ENCODE measurements at places on chromosomes 11 and 22. TPM values are rescaled to one million over a fixed set of nuclear protein-coding genes. Genes with fewer than 3 reads are reported as not detected.
A peak's percentile ranks its signal among the peaks of the same experiment; 100 is the strongest.

Gene IGLL1
- not detected for total RNA-seq

Gene VWCE
- 17.7 TPM for total RNA-seq

Gene AGBL2
- total RNA-seq, result 1.4 TPM

Gene KCNE3
- 0.31 TPM for total RNA-seq

Gene DCDC1
- 1.0 TPM for total RNA-seq

Gene CD248
- total RNA-seq, result 50.9 TPM

Gene EXPH5
- total RNA-seq, result 7.9 TPM

Gene KRTAP5-1
- not detected for total RNA-seq

Gene C11orf21
- not detected for total RNA-seq

DNA sequence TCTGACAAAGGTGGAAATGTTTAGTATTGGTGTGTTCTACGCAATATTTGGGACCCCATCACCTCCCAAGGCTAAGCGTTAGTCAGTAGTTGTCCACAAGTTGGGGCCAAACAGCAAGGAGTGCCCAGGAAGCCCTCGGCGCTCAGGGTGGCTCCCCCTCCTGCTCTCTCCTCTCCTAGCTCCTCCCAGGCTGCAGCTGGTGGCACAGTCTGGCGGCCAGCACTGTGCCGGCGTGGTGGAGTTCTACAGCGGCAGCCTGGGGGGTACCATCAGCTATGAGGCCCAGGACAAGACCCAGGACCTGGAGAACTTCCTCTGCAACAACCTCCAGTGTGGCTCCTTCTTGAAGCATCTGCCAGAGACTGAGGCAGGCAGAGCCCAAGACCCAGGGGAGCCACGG lies 16.8 kb downstream of the CD5 start:
- no peak overlapping the region for H3K27ac ChIP-seq
- no peaks in the 10 kb centered on the region for H3K36me3 ChIP-seq
- peaks cover 4% of the 10 kb centered on the region for H3K27me3 ChIP-seq
- H3K4me3 ChIP-seq, result no peak overlapping the region
- DNase-seq, result no peak
- no peaks in the 10 kb centered on the region for H3K4me1 ChIP-seq

DNA sequence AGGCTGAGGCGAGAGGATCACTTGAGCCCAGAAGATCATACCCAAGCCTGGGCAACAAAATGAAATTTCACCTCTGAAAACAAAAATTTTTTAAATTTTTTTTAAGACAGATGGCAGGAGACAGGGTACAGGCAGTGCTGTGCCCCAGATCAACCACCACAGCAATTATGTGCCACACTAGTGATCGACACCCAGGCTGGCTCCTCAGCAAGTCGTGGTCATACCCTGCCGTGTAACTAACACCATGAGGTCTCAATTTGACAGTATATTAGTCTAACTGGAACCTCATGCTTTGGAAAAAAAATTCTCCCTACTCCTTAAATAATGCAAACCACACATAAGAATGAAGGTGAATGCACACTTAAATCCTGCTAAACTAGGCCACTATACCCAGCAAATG lies 8.3 kb downstream of the SF3A1 start:
- no peaks in the 10 kb centered on the region for H3K4me1 ChIP-seq
- no peak overlapping the region for H3K4me3 ChIP-seq
- no peak for DNase-seq

DNA sequence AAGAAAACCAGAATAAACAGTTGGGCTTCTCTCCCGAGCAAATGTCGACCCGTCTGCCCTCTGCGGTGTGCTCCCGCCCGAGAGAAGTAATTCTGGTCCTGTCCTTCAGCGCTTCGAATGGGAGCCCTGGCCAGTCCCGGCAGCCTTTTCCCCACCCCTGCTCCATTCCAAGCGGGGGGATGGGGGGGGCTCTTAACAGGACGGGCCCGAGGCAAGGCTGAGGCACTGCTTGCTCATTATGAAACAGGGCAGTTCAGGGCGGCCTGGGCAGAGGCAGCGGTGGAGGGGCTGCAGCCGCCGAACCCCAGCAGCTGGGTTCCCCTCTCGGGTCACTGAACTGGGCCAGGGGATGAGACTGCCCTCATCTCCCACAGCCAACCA lies 9.1 kb downstream of the BACE1-AS start:
- no peak overlapping the region for H3K4me3 ChIP-seq
- H3K27me3 ChIP-seq, result no peaks in the 10 kb centered on the region
- H3K4me1 ChIP-seq, result peaks cover 15% of the 10 kb centered on the region
- no peak overlapping the region for H3K27ac ChIP-seq

DNA sequence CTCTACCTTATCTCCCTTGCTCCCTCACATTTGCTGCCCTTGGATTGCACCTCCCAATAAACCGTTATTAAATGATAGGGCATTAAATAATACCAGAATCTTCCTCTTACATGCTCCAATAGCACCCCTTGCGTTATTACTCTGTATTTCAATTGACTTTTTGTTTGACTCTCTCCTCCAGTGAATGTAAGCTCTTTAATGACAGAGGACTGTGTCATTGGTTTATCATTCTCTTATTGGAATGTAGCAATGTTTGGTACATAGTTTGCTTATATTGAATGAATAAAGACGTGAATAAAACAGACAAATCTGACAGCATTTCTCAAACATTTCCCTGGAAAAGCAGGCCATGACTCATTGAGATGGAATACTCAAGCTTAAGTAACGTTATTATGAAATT lies 8.7 kb upstream of the MPEG1 start:
- no peaks in the 10 kb centered on the region for H3K4me1 ChIP-seq
- DNase-seq, result no peak
- H3K36me3 ChIP-seq, result no peaks in the 10 kb centered on the region
- no peak overlapping the region for H3K4me3 ChIP-seq
- no peak overlapping the region for H3K27ac ChIP-seq

DNA sequence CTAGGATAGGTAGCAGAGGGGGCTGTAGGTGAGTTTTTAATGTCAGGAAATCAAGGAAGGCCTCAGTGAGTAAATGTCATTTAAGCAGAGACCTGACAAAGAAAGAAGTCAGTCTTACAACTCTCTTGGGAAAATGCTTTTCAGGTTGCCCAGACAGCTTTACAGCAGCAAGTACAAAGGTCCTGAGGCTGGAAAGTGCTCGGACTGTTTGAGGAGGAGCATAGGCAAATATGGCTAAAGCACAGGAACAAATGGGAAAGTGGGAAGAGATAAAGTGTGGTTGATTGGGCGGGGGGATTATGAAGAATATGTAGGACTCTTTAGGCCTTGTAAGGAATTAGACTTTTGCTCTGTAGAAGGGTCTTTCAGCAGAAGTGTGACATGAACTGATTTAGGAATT lies 125.4 kb downstream of the ARHGAP42 start:
- no peak for DNase-seq
- no peak overlapping the region for H3K4me3 ChIP-seq
- H3K4me1 ChIP-seq, result peaks cover 28% of the 10 kb centered on the region
- no peaks in the 10 kb centered on the region for H3K36me3 ChIP-seq
- H3K27ac ChIP-seq, result no peak overlapping the region

DNA sequence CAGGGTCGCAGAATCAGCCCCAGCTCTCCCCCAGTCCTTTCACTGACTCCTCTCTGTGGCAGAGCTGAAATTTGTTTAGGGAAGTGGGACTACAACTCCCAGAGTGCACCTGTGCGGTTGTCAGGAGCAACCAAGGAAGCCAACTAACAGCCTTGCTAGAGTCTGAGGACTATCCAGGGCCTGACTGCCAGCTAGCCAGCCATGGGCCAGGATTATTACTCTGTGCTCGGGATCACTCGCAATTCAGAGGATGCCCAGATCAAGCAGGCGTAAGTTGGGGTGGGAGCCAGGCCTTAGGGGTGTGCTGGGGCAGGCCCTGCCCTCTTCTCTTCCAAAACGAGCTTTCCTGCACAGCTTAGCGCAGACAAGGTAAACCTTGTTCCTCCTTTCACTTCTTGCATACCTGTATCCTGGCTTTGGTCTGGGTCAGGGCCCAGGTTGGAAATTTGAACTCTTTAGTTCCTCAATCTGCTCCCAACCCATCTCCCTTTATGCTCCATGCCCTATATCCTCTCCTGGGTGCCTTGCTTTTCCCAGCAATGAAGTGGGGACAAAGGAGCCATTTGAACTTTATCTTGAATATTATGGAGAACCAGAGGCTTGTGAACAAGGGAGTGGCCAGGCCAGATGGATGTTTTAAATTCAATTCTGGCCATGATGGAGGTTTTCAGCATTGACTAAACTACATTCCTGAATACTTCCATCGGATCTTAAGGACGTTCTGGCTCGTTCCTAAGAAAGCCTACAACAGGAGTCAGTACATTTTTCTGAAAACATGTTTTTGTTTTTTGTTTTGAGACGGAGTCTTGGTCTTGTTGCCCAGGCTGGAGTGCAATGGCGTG lies at the start of gene DNAJB13:
Gene DNAJB13, plus strand, starts transcription at position 158 of the 842 bp plus-strand sequence. Its CDS starts 44 bp downstream, at position 202.
- peak; percentile 41 for DNase-seq
- H3K4me3 ChIP-seq, result no peak within 1 kb of the TSS
- peaks cover 3% of the 10 kb centered on the region for H3K4me1 ChIP-seq
- no peak within 1 kb of the TSS for H3K27ac ChIP-seq
- H3K36me3 ChIP-seq, result no peaks in the 10 kb centered on the region
- no peaks in the 10 kb centered on the region for H3K27me3 ChIP-seq

- no peak overlapping the region for H3K4me3 ChIP-seq
- H3K4me1 ChIP-seq, result no peaks in the 10 kb centered on the region
- H3K27me3 ChIP-seq, result no peaks in the 10 kb centered on the region
- no peaks in the 10 kb centered on the region for H3K36me3 ChIP-seq
- no peak for DNase-seq
Measured at GRCh38 chr11:60265373-60266214, 14.9 kb upstream of the MS4A4A start.

- H3K27me3 ChIP-seq, result no peaks in the 10 kb centered on the region
- H3K27ac ChIP-seq, result peak overlapping the region; percentile 89
- H3K4me3 ChIP-seq, result peak overlapping the region; percentile 20
- peak; percentile 86 for DNase-seq
- peaks cover 59% of the 10 kb centered on the region for H3K4me1 ChIP-seq
Measured at GRCh38 chr11:122207921-122208764, 92.1 kb upstream of the BLID start.

- H3K4me1 ChIP-seq, result no peaks in the 10 kb centered on the region
- H3K4me3 ChIP-seq, result no peak overlapping the region
- no peak overlapping the region for H3K27ac ChIP-seq
- H3K36me3 ChIP-seq, result no peaks in the 10 kb centered on the region
- H3K27me3 ChIP-seq, result no peaks in the 10 kb centered on the region
- no peak for DNase-seq
Measured at GRCh38 chr22:42565956-42566355, 12.2 kb downstream of the SERHL2 start.

DNA sequence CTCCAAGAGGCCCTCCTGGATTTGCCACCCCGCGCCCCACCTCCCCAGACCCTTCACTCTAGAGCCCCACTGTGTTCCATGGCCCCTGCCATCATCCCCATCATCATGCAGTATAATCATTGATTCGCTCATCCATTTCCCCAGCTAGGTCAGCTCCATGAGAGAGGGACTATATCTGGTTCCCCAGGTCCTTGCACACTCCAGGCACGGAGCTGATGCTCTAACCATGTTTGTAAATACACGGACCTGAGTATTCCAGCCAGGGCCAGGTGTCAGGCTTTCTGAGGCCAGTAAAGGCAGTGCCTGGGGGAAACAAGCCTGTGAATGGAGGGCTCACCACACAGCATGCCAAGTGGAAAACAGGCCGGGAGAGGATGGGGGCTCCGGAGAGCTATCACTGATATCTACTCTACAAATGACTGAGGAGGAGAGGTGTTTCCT lies 27.1 kb upstream of the OAF start:
- H3K36me3 ChIP-seq, result no peaks in the 10 kb centered on the region
- no peak overlapping the region for H3K4me3 ChIP-seq
- DNase-seq, result no peak
- H3K27me3 ChIP-seq, result peaks cover 6% of the 10 kb centered on the region
- no peak overlapping the region for H3K27ac ChIP-seq
- H3K4me1 ChIP-seq, result peaks cover 18% of the 10 kb centered on the region

- no peak for DNase-seq
- H3K4me1 ChIP-seq, result peaks cover 27% of the 10 kb centered on the region
- H3K4me3 ChIP-seq, result no peak overlapping the region
- H3K27me3 ChIP-seq, result no peaks in the 10 kb centered on the region
Measured at GRCh38 chr22:37225481-37225880, 13.2 kb upstream of the SSTR3 start.

DNA sequence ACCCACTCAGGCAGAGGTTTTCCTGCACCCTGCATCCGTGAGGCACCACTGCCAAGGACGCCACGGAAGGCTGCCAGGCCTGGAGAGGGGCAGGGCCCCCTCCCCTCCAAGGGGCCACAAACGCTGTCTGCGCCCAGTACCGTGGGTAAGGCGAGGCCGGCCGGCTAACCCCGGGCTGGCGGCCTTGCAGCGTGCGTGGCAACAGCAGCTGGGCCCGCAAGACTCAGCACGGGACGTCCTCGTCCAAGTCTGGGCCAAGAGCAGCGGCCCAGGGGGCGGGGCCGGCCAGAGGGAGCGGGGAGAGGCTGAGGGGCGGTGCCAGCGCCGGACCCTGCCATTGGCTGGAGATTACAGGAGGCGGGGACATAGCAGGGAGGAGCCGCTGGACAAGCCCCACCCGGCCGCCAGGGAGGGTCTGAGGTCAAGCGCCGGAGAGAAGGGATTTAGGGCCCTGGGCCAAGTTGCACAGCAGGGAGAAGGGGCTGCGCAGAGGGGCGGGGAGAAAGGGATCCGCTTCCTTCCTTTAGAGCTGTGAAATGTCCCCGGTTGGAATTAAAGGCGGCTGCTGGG lies 16.0 kb downstream of the SLC43A1 start:
- H3K27ac ChIP-seq, result no peak overlapping the region
- H3K4me3 ChIP-seq, result peak overlapping the region; percentile 40
- no peaks in the 10 kb centered on the region for H3K27me3 ChIP-seq
- H3K4me1 ChIP-seq, result peaks cover 6% of the 10 kb centered on the region
- peak; percentile 69 for DNase-seq

DNA sequence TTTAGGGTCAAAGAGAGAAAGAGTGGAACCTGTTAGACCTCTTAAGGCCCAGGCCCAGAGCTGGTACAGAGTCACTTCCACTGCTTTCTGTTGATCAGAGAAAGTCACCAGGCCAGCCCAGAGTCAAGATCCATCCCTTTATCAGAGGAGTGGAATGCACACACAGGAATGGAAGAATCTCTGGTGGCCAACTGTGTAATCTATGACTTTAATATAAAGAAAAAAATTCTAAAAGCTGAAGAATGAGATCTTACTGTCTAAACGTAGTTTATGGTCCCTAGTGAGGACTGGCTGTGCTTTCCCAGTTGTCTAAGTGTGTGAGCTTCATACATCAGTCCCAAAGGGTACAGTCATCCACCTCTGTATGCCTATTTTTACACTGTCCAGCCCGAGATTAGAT lies 51.0 kb downstream of the PPFIBP2 start:
- H3K4me1 ChIP-seq, result no peaks in the 10 kb centered on the region
- no peak overlapping the region for H3K4me3 ChIP-seq
- no peak for DNase-seq
- peaks cover 3% of the 10 kb centered on the region for H3K27me3 ChIP-seq

GRCh38 chr11:99370549-99371216 lies 349.9 kb downstream of the CNTN5 start:
- H3K27me3 ChIP-seq, result no peaks in the 10 kb centered on the region
- no peak overlapping the region for H3K27ac ChIP-seq
- H3K4me1 ChIP-seq, result peaks cover 8% of the 10 kb centered on the region
- DNase-seq, result peak; percentile 47

DNA sequence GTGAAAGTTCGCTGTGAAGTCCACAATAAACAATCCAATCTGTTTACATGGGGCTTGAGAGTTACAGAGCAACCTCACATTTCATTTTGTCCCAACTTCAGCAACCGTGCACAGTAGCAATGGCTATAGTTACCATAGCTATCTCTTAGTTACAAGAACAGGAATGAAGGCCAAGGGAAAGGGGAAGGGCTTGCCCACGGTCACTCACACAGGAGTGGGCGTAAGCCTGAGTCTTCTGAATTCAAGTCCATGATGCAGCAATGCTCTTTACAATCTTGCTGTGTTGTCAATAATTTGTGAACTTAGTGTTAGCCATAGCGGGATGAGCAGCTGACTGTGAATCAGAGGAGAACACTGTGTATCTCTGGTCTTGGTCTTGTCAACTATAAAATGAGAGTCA lies 102.9 kb downstream of the ADAMTS15 start:
- no peak overlapping the region for H3K4me3 ChIP-seq
- no peak overlapping the region for H3K27ac ChIP-seq
- H3K27me3 ChIP-seq, result no peaks in the 10 kb centered on the region
- no peak for DNase-seq

Measured in astrocyte (in vitro differentiated cells and primary cell).